ENCODE measurements at places on chromosomes 11 and 22.

DNA sequence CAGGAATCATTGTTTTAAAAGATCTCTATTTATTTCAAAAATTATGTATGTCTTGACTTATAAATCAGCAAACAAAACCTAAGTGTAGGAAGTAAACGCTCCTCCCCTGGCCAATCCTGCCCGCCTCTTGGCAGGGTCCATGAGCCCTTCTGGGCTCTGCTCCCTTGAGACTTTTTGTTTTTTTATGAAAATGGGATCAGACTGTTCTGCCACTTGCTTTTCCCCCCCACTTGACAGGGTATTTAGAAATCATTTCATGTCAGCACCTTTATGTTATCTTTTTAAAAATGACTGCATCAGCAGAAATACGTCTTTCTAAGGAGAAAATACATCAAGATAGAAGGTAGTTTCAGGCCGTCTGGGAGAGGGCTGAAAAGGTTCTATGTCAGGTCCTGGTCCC, 35.6 kb downstream of the FBLN1 start:
- no peak for DNase-seq

DNA sequence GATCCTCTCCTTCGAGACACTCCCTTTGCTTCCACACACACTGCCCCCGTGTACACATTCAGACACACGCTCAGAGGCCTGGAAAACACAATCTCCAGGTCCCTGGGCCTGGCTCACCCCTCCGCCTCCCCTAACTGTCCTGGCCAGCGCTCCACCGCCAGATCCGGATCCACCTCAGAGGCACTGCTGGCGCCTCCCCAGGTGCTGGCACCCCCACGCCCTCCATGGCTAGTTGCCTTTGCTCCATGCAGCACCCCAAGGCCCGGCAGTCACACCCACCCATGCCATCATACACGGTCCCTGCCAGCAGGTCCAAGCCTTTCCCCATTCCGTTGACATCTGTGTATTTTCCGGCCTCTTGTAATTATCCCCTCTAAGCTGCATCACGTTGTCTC, 11.1 kb downstream of the SPTBN2 start:
- DNase-seq, result no peak

GRCh38 chr11:126115127-126115495, 52.4 kb upstream of the CDON start:
- DNase-seq, result no peak

DNA sequence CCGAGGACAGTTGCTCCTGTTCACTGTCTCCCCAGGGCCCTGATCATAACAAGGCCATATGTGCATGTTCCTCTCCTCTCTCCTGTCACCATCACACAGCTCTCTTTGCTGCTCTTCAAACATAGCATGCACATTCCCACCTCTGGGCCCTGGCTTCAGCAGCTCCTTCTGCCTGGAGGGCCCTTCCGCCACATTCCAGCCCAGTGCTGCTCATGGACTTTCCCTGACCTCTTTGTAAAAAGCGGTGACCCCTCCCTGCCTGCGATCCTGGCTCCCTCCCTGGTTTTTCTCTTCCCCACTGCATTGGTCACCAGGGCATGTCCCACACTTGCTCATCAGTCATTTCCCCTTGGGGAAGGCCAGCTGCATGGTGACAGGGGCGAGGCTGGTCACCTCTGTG, 98.2 kb downstream of the MYO18B start:
- DNase-seq, result peak; percentile 52

GRCh38 chr22:44098021-44098739, 74.1 kb downstream of the PARVB start:
- DNase-seq, result no peak

DNA sequence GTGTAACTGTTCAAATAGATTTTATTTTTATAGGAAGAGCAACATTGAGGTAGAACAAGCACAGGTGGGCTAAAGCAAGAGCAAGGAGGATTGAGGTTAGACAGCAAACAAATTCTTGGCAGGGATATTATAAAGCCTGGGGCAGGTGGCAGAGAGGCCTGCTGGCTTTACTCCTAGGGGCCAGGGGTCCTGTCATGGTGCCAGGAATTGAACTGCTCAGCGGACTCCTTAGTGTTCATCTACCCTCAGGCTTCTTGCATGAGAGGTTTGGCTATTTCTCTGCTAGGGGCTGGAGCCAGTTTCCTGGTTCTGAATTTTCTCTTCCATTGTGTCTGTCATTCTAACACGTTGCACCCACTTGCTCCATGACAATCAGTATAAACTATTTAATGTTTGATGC, 217.2 kb upstream of the NCAM1 start:
- DNase-seq, result no peak

GRCh38 chr11:45523760-45524159, 141.7 kb downstream of the CHST1 start:
- no peak for DNase-seq

GRCh38 chr11:3942160-3942955, 86.9 kb downstream of the STIM1 start:
- DNase-seq, result no peak

DNA sequence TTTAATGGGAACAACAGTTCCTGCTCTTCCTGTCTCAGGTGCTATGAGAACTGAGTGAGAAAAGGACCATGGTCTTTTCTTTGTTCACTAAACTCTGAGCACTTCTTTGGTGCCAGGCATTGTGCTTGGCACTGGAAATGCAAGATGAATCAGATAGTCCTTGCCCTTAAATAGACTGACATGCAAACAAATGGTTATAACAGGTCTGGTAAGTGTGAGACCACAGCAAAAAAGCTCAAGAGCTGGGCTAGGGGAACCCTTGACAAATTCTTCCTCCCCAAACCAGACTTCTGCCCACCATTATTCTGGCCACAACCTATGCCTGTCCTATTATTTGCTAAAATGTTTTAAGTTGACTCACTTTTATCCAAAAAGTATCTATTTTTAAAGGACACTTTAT, 5.1 kb downstream of the SLC43A3 start:
- no peak for DNase-seq

- no peak for DNase-seq
Observed at GRCh38 chr11:106263527-106263926, 186.1 kb downstream of the AASDHPPT start.
